Right lobe of liver (tissue), 6 donors: ENCODE measurements at places on chromosomes 3 and 15. TPM values are rescaled to one million over a fixed set of nuclear protein-coding genes. Genes with fewer than 3 reads are reported as not detected.

- H3K4me3 ChIP-seq, result no peak overlapping the region
- no peaks in the 10 kb centered on the region for H3K27me3 ChIP-seq
- no peaks in the 10 kb centered on the region for H3K4me1 ChIP-seq
- no peaks in the 10 kb centered on the region for H3K36me3 ChIP-seq
Measured at GRCh38 chr3:196533260-196533681, 18.1 kb upstream of the SMCO1 start.

- no peak overlapping the region for H3K4me3 ChIP-seq
- no peaks in the 10 kb centered on the region for H3K36me3 ChIP-seq
- no peak overlapping the region for H3K27ac ChIP-seq
- DNase-seq, result no peak
- H3K27me3 ChIP-seq, result no peaks in the 10 kb centered on the region
- no peaks in the 10 kb centered on the region for H3K4me1 ChIP-seq
Measured at GRCh38 chr3:124315215-124316033, 323.5 kb upstream of the ROPN1 start.

DNA sequence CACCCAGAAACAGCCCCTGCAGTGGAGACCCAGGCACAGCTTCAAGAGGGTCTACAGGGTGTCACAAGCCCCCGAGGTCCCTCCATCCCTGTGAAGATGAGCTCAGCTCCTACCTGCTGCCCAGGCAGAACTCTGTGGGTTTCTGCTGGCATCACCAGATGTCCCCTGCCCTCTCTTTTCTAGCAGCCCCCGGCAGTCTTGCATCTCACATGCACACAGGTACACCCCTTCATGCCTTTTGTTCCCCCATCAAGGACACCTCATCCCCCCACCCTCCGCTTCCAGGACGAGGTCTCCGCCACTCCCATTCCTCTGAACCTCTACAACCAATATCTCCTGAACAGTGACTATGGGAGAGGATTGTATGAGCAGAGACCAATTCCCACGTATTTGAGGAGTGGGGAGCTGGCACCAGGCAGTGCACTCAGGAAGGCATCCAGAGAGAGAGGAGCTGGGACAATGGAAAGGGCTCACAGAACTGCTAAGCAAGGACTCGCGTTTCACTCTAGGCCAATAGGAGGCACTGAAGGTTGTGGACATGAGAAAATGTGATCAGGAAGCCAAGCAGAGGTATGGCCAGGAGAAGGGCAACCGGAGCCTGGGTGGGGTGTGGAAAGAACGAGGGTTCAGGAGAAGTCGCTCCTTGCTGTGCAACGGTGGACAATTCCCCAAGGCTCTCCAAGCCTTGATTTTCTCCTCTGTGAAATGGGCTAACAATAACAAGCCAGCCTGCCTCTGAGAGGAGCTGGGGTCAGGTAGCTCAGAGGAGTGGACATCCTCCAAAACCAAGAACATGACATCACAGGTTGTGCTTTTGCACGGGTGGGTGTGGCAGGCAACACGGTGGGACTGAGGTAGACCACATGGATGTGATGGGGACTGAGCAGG, 115.2 kb downstream of the CHSY1 start:
- H3K27me3 ChIP-seq, result no peaks in the 10 kb centered on the region
- no peaks in the 10 kb centered on the region for H3K4me1 ChIP-seq
- no peak overlapping the region for H3K4me3 ChIP-seq
- H3K27ac ChIP-seq, result no peak overlapping the region
- DNase-seq, result no peak

GRCh38 chr15:24678485-24678884, 2.9 kb downstream of the NPAP1 start:
- no peaks in the 10 kb centered on the region for H3K36me3 ChIP-seq
- no peak overlapping the region for H3K27ac ChIP-seq
- no peak overlapping the region for H3K4me3 ChIP-seq
- DNase-seq, result no peak

DNA sequence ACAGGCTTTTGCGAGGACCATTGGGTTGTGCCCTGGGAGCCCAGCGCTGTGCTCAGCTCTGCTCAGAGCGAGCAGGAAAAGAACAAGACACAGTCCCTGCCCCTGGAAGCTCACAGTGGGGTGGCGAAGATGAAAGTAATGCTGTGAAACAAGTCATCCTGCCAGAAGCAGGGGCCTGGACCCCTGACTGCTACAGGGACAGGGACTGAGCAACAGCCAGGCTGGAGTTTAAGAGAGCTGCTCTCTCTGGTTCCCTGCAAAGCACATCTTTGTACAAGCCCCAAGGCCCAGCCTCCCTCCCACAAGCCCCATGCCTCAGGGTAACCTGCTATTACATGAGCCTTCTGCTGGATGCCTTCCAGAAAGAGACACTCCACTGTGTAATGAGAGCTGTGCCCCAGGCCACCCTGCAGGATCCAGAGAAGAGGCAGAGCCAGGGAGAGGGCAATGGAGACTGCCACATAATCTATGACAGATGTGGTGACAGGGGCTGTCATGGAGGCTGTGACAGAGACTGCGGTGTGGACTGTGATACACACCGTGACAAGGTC, 7.1 kb upstream of the HCN4 start:
- H3K36me3 ChIP-seq, result no peaks in the 10 kb centered on the region
- H3K27ac ChIP-seq, result no peak overlapping the region

DNA sequence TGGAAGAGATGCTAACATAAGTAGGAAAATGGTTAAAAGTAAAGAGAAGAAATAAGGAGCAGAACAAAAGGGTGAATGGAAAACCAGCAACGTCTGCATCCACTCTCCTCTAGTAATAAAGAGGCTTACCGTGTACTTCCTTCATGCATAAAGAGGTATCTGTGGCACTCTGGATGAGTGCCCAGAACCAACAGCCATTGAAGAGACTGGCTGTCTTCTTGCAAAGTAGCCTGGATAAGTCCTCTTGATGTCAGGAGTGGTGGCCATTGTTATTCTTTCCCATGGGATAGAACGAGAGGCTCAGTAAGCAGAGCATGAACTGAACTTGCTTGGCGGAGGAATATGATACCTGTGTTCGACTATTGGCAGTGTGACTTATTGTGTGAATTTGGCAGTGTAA, 186.2 kb upstream of the RASGRP1 start:
- H3K4me3 ChIP-seq, result no peak overlapping the region
- no peak for DNase-seq
- H3K27ac ChIP-seq, result no peak overlapping the region
- no peaks in the 10 kb centered on the region for H3K27me3 ChIP-seq
- no peaks in the 10 kb centered on the region for H3K4me1 ChIP-seq

DNA sequence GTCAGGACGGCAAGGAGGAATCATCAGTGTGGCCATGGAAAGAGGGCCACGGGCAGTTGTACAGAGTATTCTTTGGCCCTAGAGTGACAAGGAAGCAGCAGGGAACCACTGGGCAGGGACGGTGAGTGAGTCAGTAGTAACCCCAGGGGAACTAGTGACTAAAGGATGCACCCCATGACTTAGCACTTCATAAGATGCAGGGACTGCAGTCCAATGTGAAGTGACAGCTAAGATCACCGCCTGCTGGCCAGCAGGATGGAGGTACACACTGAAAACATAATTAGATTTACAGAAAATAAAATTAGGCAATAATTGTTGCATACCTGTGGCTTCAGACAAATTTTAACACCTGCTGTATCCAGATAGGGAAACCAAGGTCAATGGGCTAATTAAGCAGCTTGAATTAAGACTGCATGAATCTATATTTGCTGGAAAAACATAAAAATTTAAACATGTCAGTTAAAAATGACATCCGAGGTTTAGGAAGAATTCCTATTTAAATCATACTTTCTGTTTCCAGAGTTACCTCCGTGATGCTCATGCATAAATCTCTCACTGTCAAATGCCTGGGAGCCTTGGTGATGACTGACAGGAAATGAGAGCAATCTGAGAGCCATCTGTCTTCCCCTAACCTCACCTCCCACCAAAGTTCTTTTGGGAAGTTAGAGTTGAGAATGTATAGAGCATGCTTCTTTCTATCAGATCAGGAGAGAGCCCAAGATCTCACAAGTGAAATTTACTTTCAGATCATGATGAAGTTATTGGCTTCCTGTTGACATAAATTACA, 56.5 kb downstream of the DCLK3 start:
- no peak overlapping the region for H3K27ac ChIP-seq
- H3K27me3 ChIP-seq, result no peaks in the 10 kb centered on the region
- DNase-seq, result no peak
- no peaks in the 10 kb centered on the region for H3K36me3 ChIP-seq

GRCh38 chr3:194387926-194388418, 11.1 kb downstream of the GP5 start:
- DNase-seq, result no peak
- no peak overlapping the region for H3K27ac ChIP-seq
- H3K36me3 ChIP-seq, result no peaks in the 10 kb centered on the region
- no peaks in the 10 kb centered on the region for H3K27me3 ChIP-seq
- no peak overlapping the region for H3K4me3 ChIP-seq

- H3K4me3 ChIP-seq, result no peak overlapping the region
- no peaks in the 10 kb centered on the region for H3K4me1 ChIP-seq
- DNase-seq, result no peak
- H3K27ac ChIP-seq, result no peak overlapping the region
- H3K36me3 ChIP-seq, result no peaks in the 10 kb centered on the region
Measured at GRCh38 chr3:171260899-171261298, 199.3 kb downstream of the TNIK start.

DNA sequence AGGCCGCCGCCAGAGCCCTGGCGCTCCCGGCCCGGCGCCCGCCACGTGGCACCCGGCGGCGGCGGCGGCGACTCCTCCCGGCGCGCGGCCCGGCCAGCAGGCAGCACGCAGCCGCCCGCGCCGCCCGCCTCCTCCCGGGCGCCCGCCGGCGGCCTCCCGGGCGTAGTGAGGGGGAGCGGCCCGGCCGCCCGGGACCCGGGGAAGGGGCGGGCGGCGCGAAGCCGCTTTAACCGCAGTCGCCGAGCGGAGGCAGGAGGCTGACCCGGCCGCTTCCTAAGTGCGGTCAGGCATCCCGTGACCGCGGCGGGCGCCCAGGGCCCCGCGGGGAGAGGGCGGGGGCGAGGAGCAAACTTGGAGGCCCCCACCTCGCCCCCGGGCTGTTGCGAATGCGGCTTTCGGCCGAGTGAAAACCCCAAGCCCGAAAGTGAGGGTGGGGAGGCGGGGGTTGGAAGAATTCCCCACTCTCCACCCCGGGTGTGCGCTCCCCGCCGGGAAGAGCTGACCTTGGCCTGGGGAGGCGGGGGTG, 1.7 kb upstream of the HES1 start:
- no peaks in the 10 kb centered on the region for H3K36me3 ChIP-seq
- no peaks in the 10 kb centered on the region for H3K4me1 ChIP-seq
- peak overlapping the region; percentile 66 for H3K4me3 ChIP-seq
- no peak for DNase-seq

DNA sequence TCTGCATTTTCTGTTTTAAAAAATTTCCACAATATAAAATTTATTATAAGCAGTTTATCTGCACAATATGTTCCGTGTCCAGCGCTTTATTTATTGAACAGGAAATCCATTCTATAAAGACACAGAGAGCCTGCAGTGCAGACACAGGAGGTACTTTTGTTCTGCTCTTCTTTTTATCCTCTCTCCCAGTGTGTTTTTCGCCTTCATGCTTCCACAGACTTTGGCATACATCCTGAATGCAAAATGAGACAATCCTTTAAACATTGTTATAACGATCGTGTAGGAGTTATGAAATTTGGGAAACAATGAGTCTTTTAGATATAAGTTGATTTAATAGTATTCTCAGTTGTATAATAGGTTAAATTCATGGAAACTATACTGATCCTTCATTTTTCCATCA, 749.2 kb downstream of the NAALADL2 start:
- H3K4me1 ChIP-seq, result no peaks in the 10 kb centered on the region
- DNase-seq, result no peak
- H3K27ac ChIP-seq, result no peak overlapping the region

- no peaks in the 10 kb centered on the region for H3K36me3 ChIP-seq
- no peaks in the 10 kb centered on the region for H3K27me3 ChIP-seq
- H3K4me3 ChIP-seq, result no peak overlapping the region
- H3K4me1 ChIP-seq, result peaks cover 9% of the 10 kb centered on the region
Measured at GRCh38 chr3:187973977-187974870, 179.7 kb upstream of the LPP start.

- no peaks in the 10 kb centered on the region for H3K27me3 ChIP-seq
- H3K4me3 ChIP-seq, result no peak overlapping the region
- no peak overlapping the region for H3K27ac ChIP-seq
- no peak for DNase-seq
- H3K36me3 ChIP-seq, result no peaks in the 10 kb centered on the region
Measured at GRCh38 chr15:98715890-98716443, 67.6 kb downstream of the IGF1R start.

- no peaks in the 10 kb centered on the region for H3K27me3 ChIP-seq
- no peak overlapping the region for H3K27ac ChIP-seq
- no peaks in the 10 kb centered on the region for H3K36me3 ChIP-seq
- no peak overlapping the region for H3K4me3 ChIP-seq
- no peak for DNase-seq
- H3K4me1 ChIP-seq, result no peaks in the 10 kb centered on the region
Measured at GRCh38 chr15:69753867-69754266, 301.2 kb downstream of the RPLP1 start.

- H3K4me1 ChIP-seq, result peaks cover 4% of the 10 kb centered on the region
- H3K27me3 ChIP-seq, result no peaks in the 10 kb centered on the region
- H3K36me3 ChIP-seq, result no peaks in the 10 kb centered on the region
- no peak for DNase-seq
- no peak overlapping the region for H3K27ac ChIP-seq
- H3K4me3 ChIP-seq, result no peak overlapping the region
Measured at GRCh38 chr3:127751163-127751621, 71.1 kb downstream of the MGLL start.

DNA sequence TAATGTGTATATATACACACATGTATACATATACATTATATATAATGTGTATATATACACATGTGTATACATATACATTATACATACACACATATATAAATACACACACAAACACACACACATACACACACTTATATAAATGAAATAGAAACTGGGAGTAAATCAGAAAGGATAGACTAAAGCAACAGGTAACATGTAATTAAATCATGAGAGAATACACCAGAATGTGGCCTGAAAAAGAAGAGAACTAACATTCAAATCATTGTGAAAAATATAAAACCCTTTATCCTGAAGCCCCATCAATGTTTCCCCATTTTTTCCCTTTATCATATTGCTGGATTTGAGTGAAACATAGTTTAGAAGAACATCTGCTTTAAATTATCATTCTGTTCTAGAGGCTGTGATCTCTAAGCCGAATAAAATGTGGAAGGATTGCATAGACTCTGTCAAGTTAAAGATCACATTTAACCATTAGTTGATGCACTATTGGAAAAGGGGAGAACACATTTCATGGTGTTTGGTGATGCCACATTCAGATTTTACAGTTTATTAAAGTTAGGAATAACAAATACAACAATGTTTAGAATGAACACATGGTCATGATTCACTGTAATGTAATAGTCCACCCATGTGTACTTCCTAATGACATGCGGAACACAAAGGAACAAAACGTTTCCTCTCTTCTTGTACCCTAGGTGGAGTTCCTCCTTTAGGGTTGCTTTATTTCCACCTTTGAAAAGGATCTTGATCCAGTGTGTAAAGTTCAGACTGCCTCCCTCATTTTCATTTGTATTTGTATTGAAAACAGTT, 12.5 kb upstream of the THRB start:
- no peaks in the 10 kb centered on the region for H3K4me1 ChIP-seq
- no peak for DNase-seq
- no peaks in the 10 kb centered on the region for H3K27me3 ChIP-seq
- no peak overlapping the region for H3K27ac ChIP-seq

- H3K27ac ChIP-seq, result no peak overlapping the region
- no peaks in the 10 kb centered on the region for H3K36me3 ChIP-seq
- no peak overlapping the region for H3K4me3 ChIP-seq
- H3K27me3 ChIP-seq, result no peaks in the 10 kb centered on the region
- no peak for DNase-seq
- no peaks in the 10 kb centered on the region for H3K4me1 ChIP-seq
Measured at GRCh38 chr3:140164922-140165590, 230.1 kb downstream of the CLSTN2 start.

GOLGA6B gene
- 1.5 TPM for total RNA-seq

STRA6 gene
- total RNA-seq, result not detected

ZNF620 gene
- 2.2 TPM for total RNA-seq

GPR62 gene
- not detected for total RNA-seq
